ENCODE measurements at places on chromosomes 1 and 21.
A peak's percentile ranks its signal among the peaks of the same experiment; 100 is the strongest.

- no peak for DNase-seq
Measured at GRCh38 chr1:236550961-236551851, 27.4 kb downstream of the LGALS8 start.

DNA sequence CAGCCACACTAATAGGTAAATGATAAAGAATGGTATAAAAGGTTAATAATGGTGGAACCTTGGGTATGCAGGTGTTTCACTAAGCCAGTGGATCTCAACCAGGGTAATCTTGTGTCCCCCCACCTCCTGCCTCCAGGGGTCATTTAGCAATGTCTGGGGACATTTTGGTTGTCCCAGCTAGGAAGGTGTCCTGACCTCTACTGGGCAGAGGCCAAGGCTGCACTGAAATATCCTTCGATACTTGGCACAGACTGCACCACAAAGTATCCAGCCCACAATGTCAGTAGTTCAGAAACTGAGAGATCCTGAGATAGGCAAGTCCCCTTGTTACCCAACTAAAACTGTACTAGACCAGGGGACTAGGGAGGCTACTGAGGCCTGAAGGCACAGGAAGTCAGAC, 113.6 kb upstream of the TIAM1 start:
- DNase-seq = peak; percentile 32

- DNase-seq = peak; percentile 72
Measured at GRCh38 chr1:219834314-219834917, 93.9 kb downstream of the SLC30A10 start.

- no peak for DNase-seq
Measured at GRCh38 chr1:167065471-167065870, 24.7 kb downstream of the GPA33 start.

DNA sequence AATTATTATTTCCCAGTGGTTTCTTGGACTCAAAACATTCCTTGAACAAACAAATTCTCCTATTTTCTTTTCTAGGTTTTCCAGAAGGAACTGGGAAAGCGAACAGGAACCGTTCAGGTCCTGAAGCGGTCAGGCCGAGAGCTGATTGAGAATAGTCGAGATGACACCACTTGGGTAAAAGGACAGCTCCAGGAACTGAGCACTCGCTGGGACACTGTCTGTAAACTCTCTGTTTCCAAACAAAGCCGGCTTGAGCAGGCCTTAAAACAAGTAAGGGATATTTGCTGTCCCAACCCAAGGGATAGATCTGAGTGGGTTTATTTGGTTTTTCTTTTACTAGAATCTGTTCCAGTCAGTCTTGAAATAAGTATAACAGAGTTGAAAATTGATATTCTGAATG, 39.4 kb upstream of the BMP8A start:
- DNase-seq = no peak

GRCh38 chr1:12113433-12114339, 50.6 kb downstream of the TNFRSF8 start:
- no peak for DNase-seq

DNA sequence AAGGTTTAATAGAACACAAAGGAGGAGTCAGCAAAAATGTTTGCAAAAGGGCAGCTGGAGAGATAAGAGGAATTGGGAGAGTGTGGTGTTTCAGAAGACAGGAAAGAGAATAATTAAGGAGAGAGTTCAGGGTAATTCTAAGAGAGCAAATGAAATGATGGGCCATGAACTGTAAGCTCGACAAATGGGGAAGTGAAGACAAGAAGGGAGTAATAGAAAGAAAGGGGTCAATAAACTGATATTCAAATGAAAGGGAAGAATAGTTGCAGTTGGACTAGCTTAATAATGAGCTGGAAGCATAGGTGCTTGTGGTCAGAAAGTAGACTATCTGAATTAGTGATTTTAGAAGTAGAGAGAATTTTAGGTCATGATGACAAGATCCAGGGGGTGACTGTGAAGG, 15.6 kb upstream of the RNF220 start:
- no peak for DNase-seq

GRCh38 chr1:167541610-167542009, 12.0 kb downstream of the CREG1 start:
- no peak for DNase-seq

DNA sequence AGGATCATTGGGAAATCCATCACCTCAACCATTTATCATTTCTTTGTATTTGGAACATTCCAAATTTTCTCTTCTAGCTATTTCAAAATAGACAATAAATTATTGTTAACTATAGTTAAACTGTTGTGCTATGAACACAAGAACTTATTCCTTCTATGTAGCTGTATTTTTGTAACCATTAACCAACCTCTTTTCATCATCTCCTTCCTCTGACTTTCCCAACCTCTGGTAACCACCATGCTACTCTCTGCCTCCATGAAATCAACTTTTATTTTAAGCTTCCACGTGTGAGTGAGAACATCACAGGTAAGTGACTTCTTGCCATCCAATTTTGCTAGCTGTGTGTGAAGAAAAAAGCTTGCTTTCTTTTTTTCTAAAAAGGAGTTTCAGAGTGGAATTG, 418 bp downstream of the IFI44L start:
- no peak for DNase-seq

- no peak for DNase-seq
Measured at GRCh38 chr1:110472546-110472945, 21.6 kb downstream of the PROK1 start.

DNA sequence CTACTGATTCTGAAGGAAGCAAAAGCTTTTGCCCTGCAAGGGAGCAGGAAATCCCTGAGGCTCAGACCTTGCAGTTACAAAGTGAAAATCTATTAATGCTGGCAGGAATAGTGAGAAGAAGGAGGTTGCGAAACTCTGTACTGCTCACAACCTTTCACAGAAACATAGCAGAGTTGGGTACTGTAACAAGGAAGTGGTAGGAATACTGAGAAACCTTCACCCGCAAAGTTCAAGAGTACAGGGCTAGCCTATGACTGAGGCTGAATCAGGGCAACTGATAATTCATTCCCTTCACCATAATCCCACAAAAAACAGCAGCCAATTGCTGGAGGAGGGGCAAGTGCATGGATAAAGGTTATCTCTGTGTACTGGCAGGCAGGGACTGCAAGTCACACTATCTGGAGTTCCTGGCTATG, 23.9 kb upstream of the KCTD3 start:
- no peak for DNase-seq

GRCh38 chr1:2375246-2375922, 16.0 kb downstream of the MORN1 start:
- no peak for DNase-seq

DNA sequence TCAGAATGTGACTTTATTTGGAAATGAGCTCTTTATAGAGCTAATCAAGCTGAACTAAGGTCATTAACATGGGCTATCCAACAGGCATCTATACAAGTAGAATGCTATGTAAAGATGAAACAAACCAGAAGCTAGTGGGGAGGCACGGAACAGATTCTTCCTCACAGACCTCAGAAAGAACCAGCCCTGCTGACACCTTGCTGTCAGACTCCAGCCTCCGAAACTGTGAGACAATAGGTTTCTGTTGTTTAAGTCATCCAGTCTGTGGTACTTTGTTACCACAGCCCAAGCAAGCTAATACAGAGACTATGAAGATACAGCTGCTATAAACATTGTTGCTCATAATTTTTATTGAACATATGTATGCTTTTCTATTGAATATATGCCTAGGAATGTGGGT, 406.3 kb upstream of the CHRM3 start:
- no peak for DNase-seq

DNA sequence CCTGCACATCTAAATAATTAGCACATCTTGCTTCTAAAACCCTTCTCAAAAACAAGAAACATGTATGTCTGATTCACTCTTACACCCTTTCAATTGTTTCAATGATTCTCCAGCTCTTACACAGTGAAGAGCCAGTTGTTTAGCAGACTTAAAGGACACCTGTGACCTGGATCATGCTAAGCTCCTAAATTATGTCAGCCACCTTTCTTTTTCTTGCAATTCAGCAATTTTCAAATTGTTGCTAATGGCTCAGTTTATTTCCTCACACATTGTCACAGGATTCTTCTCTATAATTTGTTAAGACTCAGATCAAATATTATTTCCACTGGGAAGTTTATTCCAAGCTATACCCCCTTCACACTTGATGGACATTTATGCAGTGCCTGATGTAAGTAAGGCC, 413.2 kb downstream of the PLA2G4A start:
- no peak for DNase-seq

- no peak for DNase-seq
Measured at GRCh38 chr1:118826669-118827068, 161.5 kb downstream of the TBX15 start.

DNA sequence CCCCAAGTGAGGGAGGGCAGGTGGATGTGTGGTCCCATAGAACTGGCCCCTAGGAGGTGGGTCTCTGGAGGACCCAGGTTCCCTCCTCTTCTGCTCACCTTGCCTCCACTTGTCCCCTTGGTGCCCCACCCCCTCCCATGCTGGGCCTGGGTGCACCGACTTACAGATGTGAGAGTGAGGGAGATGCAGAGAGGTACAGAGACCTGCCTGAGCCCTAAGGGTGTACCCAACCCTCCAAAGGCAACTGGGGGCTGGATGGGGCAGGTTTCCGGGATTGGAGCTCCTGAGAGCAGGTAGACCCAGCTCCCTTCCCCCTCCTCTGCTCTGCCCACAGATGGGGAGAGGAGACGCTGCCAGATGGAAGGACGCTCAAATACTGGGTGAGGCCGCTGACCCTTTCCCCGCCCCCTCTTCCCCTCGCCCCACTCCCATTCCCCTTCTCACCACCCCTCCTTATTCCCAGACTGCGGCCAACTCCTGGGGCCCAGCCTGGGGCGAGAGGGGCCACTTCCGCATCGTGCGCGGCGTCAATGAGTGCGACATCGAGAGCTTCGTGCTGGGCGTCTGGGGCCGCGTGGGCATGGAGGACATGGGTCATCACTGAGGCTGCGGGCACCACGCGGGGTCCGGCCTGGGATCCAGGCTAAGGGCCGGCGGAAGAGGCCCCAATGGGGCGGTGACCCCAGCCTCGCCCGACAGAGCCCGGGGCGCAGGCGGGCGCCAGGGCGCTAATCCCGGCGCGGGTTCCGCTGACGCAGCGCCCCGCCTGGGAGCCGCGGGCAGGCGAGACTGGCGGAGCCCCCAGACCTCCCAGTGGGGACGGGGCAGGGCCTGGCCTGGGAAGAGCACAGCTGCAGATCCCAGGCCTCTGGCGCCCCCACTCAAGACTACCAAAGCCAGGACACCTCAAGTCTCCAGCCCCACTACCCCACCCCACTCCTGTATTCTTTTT, 10.3 kb downstream of the TINAGL1 start:
- no peak for DNase-seq

- DNase-seq = no peak
Measured at GRCh38 chr1:47235241-47235681, 3.2 kb upstream of the TAL1 start.

DNA sequence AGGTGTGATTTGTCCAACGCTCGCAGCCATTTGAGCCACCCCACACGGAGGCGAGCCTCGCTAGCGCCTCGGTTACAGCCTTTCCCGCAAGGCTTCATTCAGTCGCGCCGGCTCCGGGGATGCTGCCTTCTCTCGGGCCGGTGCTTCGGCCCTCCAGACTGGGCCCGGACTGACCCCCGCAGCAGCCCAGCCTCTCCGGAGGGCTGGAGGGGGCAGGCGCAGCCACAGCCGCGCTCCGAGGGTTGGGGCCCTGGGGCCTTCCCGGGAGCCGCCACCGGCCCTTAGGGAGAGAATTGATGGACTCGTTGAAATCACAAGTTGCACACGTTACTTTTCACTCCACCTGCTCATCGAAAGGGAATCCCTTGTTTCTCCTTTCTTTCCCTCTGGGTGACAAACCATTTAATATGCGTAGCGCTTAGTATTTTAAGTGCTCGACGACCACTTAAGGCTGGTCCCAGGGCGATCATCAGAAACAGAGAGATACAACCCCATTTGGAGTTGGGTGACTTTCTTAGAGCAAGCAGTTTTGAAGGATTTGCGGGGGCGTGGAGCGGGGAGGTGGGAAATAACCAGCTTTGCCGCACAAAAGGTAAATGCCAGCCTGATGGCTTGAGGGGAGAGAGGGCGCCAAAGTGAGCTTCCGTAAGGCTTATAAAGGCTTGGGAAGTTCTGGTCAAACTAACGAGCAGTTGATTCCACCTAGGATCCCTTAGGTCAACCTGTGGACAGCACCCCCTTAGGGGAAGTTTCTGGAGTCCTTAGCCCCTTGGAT, 24.6 kb upstream of the ENAH start:
- DNase-seq = peak; percentile 59

DNA sequence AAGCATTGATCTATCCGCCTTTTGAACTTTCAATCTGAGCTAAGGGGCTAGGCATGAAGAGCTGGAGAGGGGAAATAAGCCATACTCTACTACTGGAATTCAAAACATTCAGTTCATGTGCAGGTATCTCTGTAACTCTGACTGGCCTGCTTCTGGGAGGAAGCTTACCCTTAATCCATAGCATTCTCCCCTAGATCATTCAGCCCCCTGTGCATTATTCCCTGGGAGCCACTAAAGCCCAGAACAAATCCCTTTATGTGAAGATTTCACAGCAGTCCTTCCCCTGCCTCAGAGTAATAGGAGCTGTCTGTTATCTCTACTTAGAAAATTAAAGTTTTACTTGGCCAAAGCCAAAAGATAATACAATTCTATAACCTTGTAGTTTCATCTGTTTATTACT, 300.7 kb downstream of the SEC16B start:
- no peak for DNase-seq

DNA sequence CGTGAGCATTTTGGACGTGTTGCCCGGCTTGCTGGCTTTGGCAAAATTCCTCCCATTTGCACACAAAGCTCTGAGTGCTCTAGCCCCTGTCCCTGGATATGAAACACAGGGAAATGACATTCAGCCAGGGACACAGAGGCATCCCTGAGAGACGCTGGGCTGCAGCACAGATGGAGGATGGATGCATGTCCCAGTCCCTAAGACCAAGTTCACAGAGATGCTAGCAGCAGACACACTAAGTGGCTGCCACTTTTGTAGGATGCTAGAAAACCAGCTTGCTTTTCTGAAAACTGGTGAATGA, 12.5 kb downstream of the ACTRT2 start:
- DNase-seq = no peak

DNA sequence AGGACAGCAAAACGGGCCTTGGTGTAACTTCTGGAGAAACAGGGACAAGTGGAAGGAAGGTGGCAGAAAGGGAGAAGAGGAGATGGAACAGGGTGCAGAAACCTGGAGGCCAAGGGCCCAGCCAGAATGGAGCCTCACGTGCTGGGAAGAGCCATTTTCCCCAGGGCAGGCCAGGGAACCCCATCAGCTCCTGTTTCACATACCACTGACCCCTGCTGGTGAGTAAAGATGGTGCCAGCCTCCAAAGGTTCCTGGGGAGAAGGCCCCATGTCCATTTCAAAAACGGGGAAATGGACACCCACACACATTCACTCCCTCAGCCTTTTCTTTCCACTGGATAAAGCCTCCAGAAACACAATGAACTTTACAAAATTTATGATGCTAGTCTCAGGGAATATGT, 57.6 kb upstream of the JUN start:
- DNase-seq = peak; percentile 22

Data from ELF-1 (cell line).